ENCODE measurements at places on chromosomes 1 and 21.

- no peak for DNase-seq
These were observed 100.0 kb upstream of the AJAP1 start for GRCh38 chr1:4554271-4554865.

DNA sequence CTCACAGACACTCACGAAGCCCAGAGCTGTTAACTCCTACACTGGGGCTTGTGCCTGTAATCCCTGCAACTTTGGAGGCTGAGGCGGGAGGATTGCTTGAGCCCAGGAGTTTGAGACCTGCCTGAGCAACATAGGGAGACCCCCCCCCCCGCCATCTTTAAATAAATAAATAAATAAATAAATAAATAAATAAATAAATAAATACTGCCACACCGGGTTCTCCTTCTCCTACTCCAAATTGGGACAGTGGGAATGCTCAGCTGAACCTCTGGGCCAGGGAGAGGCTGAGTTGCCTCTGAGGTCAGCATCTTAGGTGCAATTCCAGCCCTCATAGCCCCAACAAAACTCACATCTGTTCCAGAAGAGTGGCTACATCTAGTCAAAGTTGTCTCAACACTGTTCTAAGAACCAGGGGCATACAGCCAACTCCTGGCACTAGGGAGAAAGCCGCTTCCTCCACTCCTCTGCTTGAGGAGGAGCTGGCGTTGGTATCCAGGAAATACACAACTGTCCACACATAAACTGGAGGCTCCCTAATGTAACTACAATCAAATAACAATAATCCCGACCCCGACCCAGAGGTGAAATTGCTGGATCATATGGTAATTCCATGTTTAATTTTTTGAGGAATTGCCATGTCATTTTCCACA lies 27.0 kb downstream of the C1orf216 start:
- DNase-seq, result no peak

GRCh38 chr1:84155517-84155916 lies 11.4 kb downstream of the PRKACB start:
- no peak for DNase-seq

GRCh38 chr1:87632232-87632631 lies 303.6 kb downstream of the LMO4 start:
- DNase-seq, result no peak

- DNase-seq, result no peak
These were observed 99.0 kb upstream of the C1orf105 start for GRCh38 chr1:172321451-172321850.

All from stimulated activated CD4-positive, alpha-beta T cell treated with anti-CD3 and anti-CD28 coated beads, TNF-alpha, amount 100 ng/mL, for 1 hour (primary cell).